ENCODE measurements at places on chromosomes 11 and 22.
A peak's percentile ranks its signal among the peaks of the same experiment; 100 is the strongest.

- no peak for DNase-seq
These were observed 3.2 kb upstream of the POGLUT3 start for GRCh38 chr11:108501396-108501795.

- no peak for DNase-seq
These were observed 33.4 kb upstream of the CTTN start for GRCh38 chr11:70364745-70365543.

DNA sequence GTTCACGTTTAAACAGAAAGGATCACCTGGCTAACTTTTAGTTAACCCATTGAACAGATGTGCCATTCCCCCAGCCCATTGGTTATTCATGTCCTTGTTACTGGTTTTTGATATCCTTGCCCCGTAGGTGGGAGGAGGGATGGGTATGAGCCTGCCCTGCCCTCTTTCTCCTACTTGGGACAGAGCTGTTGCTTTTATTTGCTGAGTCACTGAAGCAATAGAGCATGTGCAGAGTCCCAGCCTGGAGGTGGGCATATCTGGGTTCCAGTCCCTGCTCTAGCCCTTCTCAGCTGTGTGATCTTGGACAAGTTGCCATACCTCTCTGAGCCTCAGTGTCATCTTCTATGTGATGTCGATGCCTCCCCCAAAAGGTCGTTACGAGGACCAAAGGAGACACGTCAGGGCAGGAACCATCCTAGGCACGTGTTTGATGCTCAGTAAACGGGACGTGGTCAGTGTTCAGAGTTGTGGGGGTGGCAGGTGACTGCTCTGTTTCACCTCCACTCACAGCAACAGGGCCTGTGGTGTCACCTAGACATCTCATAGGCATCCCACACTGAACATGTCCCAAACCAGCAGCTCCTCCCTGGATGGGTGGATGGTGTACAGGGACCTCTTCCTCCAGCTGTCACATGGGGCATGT lies 61.0 kb downstream of the BMAL1 start:
- DNase-seq = no peak

- DNase-seq = no peak
These were observed 7.7 kb downstream of the CREB3L1 start for GRCh38 chr11:46285173-46285572.

DNA sequence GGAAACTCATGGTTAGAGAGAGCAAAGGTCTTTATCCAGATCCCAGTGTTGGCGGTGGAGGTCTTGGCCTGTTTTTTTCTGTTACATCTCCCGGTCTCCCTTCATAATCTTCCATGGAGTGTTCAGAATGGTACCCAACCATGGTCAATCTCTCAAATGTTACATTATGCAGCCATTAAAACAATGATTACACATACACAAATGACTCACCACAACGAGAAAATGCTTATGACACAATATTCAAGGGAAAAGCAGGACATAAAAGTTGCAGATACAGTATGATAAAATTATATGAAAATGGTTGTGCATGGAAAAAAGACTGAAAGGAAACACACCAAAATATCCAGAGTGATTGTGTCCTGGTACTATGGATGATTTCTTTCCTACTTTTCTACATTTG lies 17.8 kb upstream of the CSNK1E start:
- DNase-seq = peak; percentile 61

GRCh38 chr11:73172992-73173656 lies 31.0 kb upstream of the FCHSD2 start:
- no peak for DNase-seq

GRCh38 chr11:115848080-115848479 lies 343.9 kb upstream of the CADM1 start:
- DNase-seq = no peak

GRCh38 chr11:126310200-126310991 lies 6.5 kb downstream of the DCPS start:
- DNase-seq = peak; percentile 69

- no peak for DNase-seq
These were observed 3.0 kb downstream of the CBLIF start for GRCh38 chr11:59842316-59842715.

GRCh38 chr11:69862331-69862771 lies 43.1 kb upstream of the FGF3 start:
- DNase-seq = no peak

GRCh38 chr22:25804676-25805075 lies 62.7 kb downstream of the MYO18B start:
- DNase-seq = no peak

GRCh38 chr11:64562723-64563351 lies 28.2 kb upstream of the SLC22A12 start:
- DNase-seq = no peak

DNA sequence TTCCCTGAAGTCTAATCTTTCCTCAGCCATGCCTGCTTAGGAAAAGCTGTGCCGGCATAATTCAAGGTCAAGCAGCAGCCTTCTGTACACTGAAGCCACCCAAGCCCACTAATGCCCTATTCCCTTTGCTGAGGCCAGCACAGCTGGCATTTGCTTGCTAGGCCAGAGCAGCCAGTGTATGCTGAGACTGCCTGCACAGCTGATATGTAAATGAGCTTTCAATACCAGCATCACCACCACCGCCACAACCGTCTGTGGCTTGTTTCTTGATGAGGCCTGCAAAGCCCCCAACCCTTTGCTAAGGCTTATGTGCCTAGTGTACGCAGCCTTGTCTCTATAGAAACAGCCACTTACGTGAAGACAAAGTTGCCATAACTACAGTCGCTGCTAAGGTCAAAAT lies 56.3 kb upstream of the TNRC6B start:
- DNase-seq = no peak

DNA sequence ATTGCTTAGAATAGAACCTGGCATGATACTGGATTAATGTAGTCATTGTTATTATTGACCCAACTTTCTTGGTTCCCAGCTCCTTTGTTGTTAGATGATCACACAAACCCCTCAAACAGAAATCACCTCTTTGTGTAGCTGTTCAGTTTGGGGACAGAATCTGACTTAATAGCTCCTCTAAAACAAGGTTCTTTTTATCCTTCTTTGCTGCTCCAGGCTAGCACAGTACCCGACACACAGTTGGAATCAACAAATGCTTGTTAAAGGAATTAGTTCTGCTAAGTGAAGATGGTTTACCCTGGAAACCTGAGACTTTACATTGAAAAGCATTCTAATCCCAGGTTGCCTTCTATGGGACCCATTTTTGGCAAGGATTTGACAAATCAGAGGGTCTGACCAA lies 43.9 kb downstream of the GAB2 start:
- DNase-seq = no peak

- no peak for DNase-seq
These were observed 22.2 kb downstream of the NUP50 start for GRCh38 chr22:45185718-45186514.

DNA sequence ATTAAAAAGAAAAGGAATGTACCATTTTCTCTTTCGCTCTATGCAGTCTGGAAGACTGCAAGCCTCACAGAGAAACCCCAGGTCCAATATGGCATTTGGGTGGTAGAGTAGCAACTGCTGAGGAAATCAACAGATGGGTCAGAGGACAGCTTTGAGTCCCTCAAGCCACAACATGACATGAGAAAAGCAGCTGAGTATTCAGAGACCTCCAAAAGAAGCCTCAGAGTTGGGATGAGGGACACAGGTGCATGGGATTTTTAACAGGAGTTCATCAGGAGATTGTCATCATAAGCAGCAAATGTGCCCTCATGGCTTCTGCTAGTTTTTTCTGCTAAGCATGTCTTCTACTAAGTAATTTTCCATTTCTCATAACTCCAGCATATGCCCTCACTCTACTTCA lies 111.6 kb downstream of the BLID start:
- DNase-seq = no peak

- no peak for DNase-seq
These were observed 1.3 kb upstream of the ZFTA start for GRCh38 chr11:63769714-63770455.

DNA sequence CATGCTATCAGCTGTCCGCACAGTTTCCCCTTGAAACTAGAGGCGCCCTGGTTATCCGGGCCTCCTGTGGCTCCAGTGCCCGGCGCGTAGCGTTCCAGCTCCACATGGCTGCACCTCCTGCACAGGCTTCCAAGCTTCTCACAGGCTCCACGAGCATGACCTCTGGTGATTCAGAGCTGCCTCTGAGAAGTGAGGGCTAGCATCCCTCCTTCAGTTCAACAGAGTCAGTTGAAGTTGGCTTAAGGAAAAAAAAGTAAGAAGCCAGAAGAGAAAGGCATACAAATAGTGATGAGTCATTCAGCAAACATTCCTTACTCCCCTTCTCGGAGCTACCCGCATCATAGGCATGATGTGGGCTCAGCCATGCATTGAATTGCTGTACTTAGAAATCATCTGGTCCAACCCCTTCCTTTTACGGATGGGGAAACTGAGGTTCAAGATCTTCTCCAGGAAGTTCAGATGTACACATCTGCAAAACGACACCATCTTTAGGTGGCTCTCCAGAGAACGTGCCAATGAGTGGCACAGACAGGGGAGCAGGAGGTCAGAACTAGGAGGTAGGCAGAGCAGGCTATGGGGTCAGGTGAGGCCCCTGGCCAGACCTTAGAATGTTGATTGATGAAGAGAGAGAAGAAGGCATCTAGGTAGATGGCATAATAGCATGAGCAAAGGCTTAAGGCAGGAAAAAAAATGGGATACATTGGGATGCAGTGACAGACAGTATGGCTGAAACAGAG lies 216.3 kb upstream of the TBCEL start:
- no peak for DNase-seq

GRCh38 chr11:34610324-34611041 lies 10.4 kb upstream of the EHF start:
- no peak for DNase-seq

- DNase-seq = peak; percentile 62
These were observed 20.8 kb downstream of the CARS1 start for GRCh38 chr11:3036419-3036818.

GRCh38 chr11:9736365-9736764 lies 72.5 kb downstream of the SWAP70 start:
- DNase-seq = no peak

DNA sequence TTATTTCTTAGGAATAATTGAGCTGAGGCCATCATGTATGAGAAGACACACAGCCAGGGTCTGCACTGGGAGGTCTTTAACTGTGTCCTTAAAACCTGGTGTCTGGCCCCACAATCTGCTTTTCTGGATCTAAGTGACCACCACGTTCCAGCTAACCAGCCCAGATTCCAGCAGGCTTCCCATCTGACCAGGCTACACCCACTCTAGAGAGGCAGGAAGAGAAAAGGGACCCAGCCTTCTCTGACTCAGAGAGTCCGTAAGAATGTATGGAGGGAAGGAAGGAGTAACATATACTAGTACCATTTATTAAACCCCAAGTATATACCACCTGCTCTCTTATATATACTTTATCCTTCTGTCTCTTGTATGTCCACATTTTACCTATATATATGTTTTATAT lies 80.1 kb downstream of the LDLRAD3 start:
- DNase-seq = no peak

GRCh38 chr22:19821523-19822300 lies 33.0 kb downstream of the GNB1L start:
- no peak for DNase-seq

GRCh38 chr11:115920841-115921480 lies 416.7 kb upstream of the CADM1 start:
- no peak for DNase-seq

GRCh38 chr11:121650351-121651256 lies 197.8 kb upstream of the SORL1-AS1 start:
- DNase-seq = no peak

DNA sequence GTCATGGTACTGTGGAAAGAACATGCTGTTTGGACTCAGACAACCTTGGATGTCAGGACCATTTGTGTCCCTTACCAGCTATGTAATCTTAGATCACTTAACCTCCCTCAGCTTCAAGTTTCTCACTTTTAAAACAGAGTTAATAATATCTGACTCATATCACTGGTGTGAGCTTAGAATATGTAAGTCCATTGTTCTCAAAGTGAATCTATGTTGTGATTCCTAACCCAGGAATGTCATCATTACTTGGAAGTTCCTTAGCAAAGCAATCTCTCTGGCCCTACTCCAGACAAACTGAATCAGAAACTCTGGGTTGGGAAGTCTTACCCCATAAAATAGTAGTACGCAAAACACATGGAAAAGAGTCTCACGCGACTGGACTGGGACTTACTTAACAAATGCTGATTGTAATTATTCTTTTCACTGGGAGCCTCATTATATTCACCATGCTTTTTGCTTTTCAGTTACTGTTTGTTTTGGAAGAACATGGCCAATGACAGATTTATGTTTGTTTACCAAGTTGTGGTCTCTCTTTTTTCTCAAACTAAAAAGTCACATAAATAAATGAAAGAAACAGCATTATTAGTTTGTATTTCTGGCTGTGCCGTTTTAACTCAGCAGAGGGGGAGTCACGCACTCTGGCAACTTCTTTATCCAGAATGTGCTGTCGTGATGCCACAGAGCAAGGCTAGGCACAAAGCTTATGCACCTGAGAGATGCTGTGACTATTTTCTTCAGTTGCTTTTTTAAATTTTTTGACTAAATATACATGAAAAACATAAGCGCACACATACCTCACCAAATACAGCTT lies 217.7 kb upstream of the CTSC start:
- no peak for DNase-seq

DNA sequence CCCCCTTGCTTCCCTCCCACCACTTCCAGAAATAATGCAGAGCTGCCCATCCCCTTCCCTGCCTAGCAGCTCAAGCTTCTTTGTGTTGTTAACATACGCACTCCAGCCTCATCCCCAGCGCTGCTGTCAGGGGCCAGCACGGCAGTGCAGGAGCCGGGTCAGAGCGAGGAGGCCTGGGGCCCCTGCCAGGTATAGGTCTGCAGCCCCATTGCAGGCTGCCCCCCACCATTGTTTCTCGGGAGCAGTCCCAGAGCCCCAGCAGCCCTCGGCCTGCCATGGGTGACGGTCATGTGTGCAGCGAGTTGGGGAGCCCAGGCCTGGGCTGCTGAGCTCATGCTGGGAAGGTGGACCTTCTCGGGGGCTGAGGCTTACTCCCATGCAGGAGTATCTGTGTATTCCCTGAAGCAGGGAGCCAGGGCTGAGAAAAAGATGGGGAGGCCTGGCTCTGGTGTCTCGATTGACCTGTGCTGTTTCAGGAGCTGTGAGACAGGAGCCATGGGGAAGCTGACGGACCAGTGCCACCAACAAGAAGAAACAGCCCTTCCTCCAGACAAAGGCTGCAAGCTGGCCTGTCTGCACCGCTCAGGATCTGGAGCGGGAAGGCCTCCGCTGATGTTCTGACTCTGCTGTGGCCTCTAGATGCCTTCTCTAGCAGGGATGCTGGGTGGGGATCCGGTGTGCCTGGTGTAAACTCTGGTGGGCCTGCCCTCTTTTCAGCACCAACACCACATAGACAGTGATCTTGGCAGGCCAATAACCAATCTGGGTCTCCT lies 220.5 kb upstream of the B3GAT1 start:
- DNase-seq = no peak

- DNase-seq = no peak
These were observed 453.8 kb upstream of the CNTN5 start for GRCh38 chr11:98566978-98567377.

Measured in CD14-positive monocyte (primary cell).